ENCODE measurements at places on chromosomes 12 and 14.

- DNase-seq, result no peak
Measured at GRCh38 chr12:113466454-113467141, 5.1 kb downstream of the LHX5 start.

GRCh38 chr12:120849765-120850164, 54.4 kb downstream of the SPPL3 start:
- DNase-seq, result no peak

GRCh38 chr12:39406262-39406661, 36.7 kb downstream of the KIF21A start:
- DNase-seq, result no peak

DNA sequence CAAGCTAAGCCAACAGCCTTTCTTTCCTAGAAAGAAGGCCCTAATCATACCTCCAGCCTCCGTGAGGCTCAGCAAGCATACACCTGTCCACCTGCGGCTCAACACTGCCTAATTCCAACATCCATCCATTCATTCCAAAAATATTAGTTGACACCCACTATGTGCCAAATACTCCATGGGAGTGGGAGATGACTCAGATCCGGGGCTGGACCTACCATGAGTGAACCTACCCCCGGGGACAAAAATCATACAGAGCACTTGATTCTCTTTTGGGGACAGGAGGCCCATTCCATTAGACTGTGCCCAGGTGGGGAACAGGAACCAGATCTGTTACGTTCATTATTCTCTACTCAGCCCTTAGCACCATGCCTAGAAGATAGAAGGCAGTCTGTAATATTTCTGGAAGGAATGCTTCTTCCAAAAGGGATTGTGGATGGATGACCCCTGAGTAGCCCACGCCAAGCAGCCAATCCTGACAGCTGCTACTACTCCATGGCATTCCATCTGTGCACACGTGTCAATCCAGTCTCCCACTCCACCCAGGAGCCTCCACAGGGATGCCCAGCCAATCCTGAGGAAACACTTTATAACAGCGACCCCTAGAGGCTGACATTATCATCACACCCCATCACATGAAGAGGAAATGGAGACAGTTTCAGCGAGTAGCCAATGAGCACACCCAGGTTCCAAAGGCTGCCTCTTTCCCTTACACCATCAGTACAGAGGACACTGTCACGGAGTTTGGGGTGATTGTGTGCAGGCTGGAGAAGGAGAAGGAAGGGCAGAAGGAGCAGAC, 170.7 kb downstream of the ESRRB start:
- DNase-seq, result no peak

DNA sequence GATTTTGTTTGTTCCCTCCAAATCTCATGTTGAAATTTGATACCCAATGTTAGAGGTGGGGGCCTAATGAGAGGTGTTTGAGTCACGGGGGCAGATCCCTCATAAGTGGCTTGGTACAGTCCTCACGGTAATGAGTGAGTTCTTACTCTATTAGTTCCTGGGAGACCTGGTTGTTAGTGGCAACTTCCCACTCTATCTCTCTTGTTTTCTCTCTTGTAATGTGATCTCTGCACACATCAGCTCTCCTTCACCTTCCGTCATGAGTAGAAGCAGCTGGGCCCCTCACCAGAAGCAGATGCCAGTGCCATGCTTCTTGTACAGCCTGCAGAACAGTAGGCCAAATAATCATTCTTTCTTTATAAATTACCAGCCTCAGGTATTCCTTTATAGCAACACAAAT, 29.6 kb upstream of the KCNK10 start:
- no peak for DNase-seq

DNA sequence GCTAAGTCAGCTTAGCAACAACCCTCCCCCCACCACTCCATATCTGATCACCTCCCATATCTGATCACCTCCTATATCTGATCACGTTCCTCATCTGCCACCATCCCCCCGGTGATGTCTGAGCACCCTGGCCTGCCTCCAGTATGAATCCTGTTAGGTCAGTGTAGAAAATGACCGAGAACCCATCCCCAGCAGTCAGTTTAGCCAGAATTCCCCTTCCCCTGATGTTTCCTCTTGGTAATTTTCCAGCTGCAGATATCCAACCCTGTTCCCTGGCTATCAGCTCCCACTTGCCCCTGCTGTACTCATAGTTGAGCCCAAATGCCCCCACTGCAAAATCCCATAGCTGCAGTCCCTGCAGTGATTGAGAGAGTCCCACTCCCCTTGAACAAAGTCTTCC, 12.5 kb downstream of the SELPLG start:
- no peak for DNase-seq

DNA sequence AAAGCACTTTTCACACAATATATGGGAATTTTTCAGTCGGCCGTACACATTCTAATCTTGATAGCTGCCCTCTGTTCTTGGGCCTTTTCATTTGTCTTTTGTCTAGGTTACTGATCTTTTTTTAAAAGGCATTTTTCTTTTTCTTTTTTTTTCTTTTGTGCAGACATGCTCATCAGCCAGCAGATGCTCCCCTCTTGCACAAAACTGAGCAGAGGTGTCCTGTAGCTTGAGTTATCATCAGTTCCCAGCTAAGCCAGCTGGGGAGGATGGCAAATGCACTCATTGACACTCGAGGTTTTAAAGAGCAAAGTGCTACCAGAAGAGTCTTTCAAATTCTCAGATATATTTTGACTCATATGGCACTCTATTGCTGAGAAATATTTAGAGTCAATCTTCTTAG, 913.9 kb upstream of the SEL1L start:
- DNase-seq, result no peak

- DNase-seq, result no peak
Measured at GRCh38 chr14:65073605-65074201, 28.6 kb downstream of the MAX start.

GRCh38 chr12:75317784-75318183, 12.3 kb downstream of the CAPS2 start:
- DNase-seq, result no peak

- no peak for DNase-seq
Measured at GRCh38 chr12:120763250-120763649, 37.6 kb downstream of the ACADS start.

Data from activated CD4-positive, alpha-beta T cell treated with anti-CD3 and anti-CD28 coated beads for 1 hour (primary cell).